ENCODE measurements at places on chromosomes 1 and 21.

GRCh38 chr1:164765557-164765956 lies 206.6 kb downstream of the PBX1 start:
- peak; percentile 77 for DNase-seq

GRCh38 chr1:3483801-3484444 lies 29.5 kb downstream of the ARHGEF16 start:
- DNase-seq: no peak

- no peak for DNase-seq
Measured at GRCh38 chr1:101301446-101302057, 64.7 kb downstream of the S1PR1 start.

- peak; percentile 67 for DNase-seq
Measured at GRCh38 chr1:178004926-178005391, 35.1 kb upstream of the SEC16B start.

DNA sequence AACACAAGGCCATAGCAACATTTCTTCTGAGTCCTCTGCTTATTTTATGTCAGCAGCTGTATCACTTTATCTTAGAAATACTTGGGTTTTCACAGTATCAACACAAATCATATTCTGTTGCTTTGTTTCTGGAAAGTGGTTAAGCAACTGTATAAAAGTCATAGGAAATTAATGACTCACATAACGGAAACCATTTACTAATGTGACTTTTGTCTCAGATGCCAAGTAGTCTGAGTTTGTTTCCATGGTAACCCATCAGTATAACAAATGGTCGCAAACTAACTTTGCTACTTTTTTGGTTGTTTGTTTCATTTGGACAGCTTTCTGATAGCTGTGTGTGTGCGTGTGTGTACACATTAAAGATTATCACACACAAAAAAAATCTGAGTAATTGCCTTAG lies 31.1 kb downstream of the EEIG2 start:
- DNase-seq: peak; percentile 70

DNA sequence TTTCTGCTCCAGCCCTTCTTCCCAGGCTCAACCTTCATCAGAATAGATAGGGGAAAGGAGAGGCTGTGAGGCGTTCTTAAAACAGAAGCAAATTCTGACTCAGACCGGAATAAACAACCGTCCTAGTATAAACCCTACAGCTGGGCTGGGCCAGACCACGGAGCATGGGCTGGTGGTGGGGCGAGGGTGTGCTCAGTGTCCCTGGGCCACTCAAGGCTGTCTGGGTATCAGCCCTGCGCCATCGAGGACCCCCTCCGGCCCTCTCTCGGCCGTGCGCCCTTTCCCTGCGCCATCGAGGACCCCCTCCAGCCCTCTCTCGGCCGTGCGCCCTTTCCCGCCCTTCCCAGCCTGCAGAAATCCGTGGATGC lies 36.0 kb downstream of the CAPN2 start:
- DNase-seq: no peak

DNA sequence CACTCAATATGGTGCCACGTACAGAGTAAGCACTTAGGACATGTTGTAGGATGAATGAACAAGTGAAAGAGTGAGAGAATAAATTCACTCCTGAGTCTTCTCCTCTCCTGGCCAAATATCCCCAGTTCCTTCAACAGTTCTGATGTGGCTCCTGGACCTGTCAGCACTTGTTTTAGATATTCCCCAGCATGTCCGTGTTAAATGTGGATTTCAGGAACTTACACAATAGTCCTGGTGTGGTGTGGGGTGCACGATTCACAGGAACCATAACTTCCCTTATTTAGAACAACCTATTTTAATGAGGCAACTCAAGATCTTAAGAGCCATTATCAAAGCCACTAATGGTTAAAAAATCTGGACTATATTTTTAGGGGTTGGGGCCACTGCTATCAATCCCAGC lies 39.0 kb upstream of the MYSM1 start:
- peak; percentile 76 for DNase-seq

DNA sequence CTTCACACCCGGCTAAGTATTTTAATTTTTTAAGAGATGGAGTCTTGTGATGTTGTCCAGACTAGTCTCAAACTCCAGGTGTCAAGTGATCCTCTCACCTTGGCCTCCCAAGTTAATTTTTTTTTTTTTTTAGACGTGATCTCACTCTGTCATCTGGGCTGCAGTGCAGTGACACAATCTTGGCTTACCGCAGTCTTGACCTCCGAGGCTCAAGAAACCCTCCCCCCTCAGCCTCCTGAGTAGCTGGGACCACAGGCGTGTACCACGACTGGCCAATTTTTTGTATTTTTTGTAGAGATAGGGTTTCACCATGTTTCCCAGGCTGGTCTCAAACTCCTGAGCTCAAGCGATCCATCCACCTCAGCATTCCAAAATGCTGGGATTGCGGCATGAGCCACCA lies 11.7 kb upstream of the IFNLR1 start:
- no peak for DNase-seq

DNA sequence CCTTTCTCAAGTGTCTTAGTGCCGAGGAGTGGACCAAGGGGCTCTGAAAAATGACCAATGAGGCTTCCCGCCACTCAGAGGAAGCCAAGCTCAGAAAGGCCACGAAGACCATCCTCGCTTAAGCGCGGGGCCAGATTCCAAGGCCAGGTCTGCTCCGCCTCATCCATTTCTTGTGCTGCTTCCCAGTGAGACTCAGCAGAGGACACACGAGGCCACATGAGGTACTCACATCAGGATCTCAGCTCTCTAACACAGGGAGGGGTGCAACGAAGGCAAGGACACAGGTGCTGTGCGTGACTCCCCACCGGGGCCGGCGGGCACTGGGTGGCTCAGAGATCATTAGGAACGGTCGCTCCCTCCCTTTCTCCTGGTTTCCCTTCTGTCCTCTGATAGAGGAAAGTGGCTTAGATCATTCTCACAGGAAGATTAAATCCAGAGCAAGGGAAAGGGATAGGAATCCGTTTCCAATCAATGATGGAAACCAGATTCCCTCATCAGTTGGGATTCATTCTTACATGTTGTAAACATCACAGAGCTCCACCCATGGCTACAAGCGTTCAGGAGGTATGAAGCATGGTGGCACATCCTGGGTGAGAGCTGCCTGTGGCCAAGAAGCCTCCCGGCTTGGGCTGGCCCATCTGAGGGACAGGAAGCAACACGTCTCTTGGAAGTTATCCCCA lies 46.7 kb downstream of the CAPZB start:
- peak; percentile 50 for DNase-seq

DNA sequence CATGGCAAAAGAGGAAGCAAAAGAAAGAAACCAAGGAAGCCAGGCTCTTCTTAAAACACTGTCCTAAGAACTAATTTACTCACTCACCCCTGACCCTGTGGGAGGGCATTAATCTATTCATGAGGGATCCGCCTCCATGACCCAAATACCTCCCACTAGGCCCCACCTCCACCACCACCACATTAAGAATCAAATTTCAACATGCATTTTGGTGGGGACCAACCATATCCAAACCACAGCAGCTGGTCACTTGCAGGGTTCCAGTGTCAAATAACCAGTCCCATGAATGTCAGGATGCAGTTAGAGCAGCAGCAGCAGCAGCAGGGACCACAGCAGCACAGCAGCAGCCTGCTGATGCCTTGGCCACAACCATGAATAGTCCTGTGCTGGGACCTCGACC lies 83.8 kb downstream of the ZC3H11B start:
- DNase-seq: no peak

GRCh38 chr1:59967141-59967697 lies 40.6 kb upstream of the CYP2J2 start:
- no peak for DNase-seq

Measured in mammary epithelial cell (primary cell).